ENCODE measurements at places on chromosomes 2 and 18. TPM values are rescaled to one million over a fixed set of nuclear protein-coding genes. Genes with fewer than 3 reads are reported as not detected.
A peak's percentile ranks its signal among the peaks of the same experiment; 100 is the strongest.

Gene TPGS2
- 65.5 TPM for total RNA-seq

Gene IL36RN
- not detected for total RNA-seq

Gene IFIH1
- 12.3 TPM for total RNA-seq

Gene NT5DC4
- total RNA-seq, result not detected

Gene SH3YL1
- 26.6 TPM for total RNA-seq

Gene CNNM3
- total RNA-seq, result 18.2 TPM

Gene CTLA4
- total RNA-seq, result not detected

Gene SLC19A3
- total RNA-seq, result not detected

Gene VWC2L
- not detected for total RNA-seq

Gene LINC00305
- total RNA-seq, result not detected

DNA sequence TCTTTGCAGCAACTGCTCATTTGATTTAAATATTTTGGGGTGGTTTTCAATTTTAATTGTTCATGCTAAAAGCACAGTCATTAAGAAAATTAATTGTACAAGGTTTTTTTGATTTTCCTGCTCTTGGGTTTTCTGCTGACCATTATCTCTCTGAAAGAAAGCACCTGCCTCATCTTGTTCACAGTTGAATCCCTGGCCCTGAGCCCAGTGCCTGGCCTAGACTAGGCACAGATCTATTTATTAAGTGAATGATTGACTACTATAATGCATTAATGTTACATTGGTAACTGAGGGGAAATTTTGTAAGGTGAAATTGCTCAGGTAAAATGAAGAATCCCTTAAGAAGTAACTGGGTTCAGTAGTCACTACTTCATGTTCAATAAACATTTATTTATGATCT, 22.0 kb downstream of the IL1RL2 start:
- DNase-seq, result no peak

- no peak for DNase-seq
These were observed 17.1 kb downstream of the TSHZ1 start for GRCh38 chr18:75227535-75228296.

GRCh38 chr18:23355206-23355605, 97.9 kb upstream of the RIOK3 start:
- no peak for DNase-seq

DNA sequence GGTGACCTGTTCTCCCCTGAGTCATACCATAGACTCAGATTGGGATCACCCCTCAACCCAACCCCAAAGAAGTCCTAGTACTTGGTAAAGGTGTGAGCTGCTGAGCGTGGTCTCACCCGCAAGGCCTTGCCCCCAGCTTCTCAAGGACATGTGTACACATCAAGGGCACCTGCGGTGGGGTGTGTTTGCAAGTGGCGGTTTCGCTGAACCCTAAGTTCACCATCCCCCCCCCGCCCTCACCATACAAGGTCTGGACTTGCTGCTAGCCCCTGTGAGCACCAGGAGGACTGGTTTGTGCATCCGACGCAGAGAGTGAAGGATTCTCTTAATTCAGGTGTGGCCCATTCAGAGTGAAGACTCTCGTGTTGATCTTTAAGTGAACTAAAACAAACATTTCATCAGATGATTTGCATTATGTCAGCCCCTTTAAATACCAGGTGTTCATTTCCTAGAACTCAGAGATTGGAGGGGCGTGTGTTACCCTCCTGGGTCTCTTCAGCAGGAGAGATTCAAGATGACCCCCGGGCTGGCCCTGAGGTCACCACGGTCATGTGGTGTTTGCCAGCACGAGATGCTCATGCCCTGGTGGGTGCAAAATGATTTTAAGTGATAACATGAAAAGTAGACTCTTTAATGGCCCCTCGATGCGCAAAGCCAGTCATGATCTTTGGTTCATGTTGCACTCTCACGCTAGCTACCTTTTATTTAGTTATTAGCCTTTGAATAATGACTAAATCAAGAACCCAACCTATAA, 27.8 kb downstream of the MTERF4 start:
- no peak for DNase-seq

GRCh38 chr2:11858883-11859282, 112.5 kb downstream of the LPIN1 start:
- no peak for DNase-seq

DNA sequence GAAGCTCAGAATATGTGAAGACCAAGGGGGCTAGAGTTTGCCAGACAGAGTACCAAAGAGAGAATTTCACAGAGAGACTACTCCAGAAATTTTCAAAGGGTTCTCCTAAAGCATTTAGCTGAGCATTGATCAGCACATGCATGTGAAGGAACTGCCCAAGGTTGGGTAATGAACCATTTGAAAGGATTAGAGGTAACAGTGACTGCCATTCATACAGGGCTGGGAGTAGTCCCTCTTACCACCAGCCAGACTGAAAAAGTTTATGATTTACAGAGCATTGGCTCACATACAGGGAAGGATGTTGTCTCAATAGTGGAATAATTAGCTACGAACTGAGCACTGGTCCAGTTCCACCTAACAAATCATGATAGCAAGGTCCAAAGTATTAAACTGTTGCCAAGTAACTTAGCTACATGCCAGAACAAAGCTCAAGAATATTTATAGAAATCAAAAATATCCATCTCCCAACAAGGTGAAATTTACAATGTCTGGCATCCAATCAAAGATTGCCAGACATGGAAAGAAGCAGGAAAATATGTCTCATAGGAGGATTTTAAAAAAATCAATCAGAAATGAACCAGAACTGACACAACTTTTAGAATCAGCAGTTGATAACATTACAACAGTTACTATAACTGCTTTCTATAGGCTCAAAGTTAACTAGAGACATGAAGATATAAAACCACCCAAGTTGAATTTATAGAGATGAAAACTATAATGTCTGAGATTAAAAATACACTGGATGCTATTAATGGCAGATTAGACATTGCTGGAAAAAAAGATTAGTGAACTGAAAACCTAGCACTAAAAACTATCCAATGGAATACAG, 25.7 kb upstream of the RNF103 start:
- DNase-seq, result no peak

GRCh38 chr2:154556146-154556545, 142.3 kb upstream of the KCNJ3 start:
- no peak for DNase-seq

GRCh38 chr2:149164827-149165226, 126.3 kb downstream of the LYPD6B start:
- no peak for DNase-seq

DNA sequence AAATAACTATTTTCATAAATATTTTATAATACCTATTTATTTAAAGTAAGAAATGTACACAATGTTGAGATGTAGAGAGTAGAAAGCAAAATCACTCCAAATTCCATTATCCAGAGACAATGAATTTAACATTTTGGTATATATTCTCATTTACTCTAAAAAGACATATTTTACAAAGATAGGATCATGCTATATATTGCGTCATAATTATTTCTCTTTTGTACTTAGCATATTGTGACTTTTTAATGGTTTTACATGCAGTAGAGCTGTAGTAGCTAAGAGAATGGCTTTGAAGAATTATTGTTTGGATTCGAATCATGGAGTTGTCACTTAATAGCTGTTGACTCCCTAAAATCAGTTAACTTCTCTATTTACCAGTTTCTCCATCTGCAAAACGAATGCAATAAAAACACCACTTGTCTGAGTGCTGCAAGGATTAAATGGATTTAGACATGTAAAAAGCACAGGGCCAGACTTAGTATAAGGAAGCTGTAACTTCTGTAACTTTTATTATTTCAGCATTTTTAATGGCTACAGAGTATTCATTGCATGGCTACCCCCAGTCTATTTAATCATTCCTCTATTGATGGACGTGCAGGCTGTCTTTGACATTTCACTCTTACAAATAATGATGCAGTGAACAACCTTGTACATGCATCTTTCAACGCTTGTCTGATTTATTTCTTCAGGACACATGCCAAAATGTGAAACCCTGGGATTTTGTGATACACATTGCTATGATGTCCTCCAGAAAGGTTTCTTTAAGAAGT, 33.2 kb downstream of the KCNS3 start:
- no peak for DNase-seq

DNA sequence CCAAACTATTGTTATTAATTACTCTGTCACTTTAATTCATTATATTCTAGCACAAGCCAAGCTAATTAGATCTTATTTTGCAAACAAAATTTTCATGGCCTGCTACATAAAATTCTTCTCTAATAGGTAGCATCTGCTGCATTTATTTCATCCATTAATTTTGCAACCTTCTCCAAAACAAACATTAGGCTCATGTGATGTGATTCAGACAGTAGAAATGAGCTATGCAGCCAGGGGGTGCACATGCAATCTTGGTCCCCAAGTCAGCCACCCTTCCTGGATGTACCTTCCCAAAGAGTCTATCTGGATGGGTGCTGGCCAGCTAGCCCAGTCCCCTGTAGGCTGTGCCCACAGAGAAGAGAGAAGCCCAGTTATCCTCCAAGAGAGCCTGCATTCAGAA, 242.1 kb upstream of the OSR1 start:
- no peak for DNase-seq

- no peak for DNase-seq
These were observed 219.7 kb upstream of the HS6ST1 start for GRCh38 chr2:128538396-128538795.

- no peak for DNase-seq
These were observed 40.9 kb downstream of the DSG2 start for GRCh38 chr18:31538837-31539236.

DNA sequence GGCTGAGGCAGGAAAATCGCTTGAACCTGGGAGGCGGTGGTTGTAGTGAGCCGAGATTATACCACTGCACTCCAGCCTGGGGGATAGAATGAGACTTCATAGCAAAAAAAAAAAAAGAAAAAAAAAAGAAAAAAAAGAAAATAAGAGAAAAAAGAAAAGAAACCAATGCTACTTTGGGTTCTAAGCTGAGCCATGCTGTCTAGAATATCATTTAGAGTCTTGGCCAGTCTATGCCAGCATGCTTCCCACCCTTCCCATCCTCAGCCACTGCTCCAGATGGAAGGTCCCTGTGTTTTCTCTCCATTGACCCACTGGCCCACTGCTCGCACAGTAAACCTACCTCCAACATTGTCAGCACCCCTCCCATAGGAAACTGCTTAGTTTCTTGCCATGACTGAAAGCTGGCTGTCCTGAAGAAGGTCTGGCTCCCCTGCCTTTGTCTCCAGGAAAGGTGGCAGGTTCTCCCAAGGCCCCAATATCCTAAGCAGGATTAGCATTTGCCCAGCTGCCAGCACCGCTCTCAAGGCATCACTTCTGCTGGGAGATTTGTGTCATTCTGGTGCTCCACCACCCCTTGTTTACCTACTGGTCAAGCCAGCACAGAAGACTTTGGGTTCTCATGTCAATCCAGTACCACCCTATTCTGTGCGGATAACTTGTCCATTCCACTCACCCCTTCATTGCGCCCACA, 47.3 kb upstream of the PAPOLG start:
- no peak for DNase-seq

GRCh38 chr2:125721072-125721721, 934.8 kb upstream of the GYPC start:
- DNase-seq, result no peak

GRCh38 chr2:111100087-111100764, 20.5 kb upstream of the BCL2L11 start:
- DNase-seq, result peak; percentile 47

DNA sequence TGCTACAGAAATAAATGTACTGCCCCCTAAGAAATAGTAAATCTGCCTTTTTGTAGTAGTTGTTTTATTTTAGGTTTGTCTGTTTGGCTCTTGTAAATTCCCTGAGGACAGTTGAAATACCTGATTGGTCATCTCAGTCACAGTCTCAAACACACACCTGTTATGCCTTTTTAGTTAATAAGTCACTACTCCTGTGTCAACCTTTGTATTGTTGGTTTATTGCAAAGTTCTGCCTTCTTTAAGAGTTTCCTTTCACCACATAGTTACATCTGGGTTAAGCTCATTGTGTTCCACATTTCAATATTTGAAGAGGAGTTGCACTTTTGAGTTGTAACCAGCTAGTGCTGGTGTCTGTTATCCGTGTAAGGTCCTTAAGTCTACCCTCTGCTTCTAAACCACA, 198.7 kb downstream of the CCDC85A start:
- no peak for DNase-seq

DNA sequence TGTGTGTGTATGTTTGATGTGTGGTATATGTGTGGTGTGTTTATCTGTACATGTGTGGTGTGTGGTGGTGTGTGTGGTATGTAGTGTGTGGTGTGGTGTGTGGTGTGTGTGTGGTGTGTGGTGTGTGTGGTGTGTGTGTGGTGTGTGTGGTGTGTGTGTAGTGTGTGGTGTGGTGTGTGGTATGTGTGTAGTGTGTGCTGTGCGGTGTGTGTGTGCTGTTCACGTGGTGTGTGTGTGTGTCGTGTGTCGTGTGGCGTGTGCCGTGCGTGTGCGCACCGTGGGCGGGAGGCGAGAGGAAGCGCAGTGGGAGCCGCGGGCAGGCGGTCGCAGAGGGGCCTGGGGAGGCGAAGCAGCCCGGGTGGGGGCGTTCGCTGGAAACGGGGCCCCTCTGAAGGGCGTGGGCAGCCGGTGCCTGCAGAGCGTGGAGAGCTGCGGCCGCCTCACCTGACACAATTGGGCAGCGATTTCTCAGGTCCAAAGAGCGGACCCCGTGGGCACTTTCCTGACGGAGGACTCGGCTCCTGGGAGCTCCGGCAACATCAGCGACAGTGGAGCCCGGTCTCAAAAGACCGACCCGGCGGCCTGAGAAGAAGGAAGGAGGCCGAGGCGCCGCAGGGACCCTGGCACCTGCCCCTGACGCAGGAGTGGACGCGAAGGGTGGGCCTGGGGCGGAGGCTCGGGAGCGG, 741.1 kb upstream of the SALL3 start:
- DNase-seq, result no peak

GRCh38 chr2:197207106-197207505, 103.5 kb downstream of the ANKRD44 start:
- no peak for DNase-seq

DNA sequence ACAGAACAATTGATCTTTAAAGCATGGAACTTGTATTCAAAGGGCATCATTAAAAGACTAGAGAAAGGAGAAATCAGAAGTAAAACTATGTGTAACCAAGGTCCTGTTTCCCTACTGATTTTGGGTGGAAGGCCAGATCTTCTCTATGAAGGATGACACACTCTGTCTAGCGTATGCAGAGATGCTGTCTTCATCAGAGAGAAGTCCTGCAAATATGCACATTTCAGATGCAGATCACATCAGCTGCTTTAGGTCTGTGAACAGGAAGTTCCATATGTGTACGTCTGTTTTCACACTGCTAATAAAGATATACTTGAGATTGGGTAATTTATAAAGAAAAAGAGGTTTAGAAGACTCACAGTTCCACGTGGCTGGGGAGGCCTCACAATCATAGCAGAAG, 857.3 kb downstream of the CNTNAP5 start:
- DNase-seq, result no peak

- DNase-seq, result no peak
These were observed 11.2 kb upstream of the NFE2L2 start for GRCh38 chr2:177275743-177276055.
